ENCODE measurements at places on chromosomes 2 and 18.

- H3K27me3 ChIP-seq: no peaks in the 10 kb centered on the region
- H3K27ac ChIP-seq: no peak overlapping the region
- no peak overlapping the region for H3K4me3 ChIP-seq
These were observed 242.3 kb upstream of the COPS8 start for GRCh38 chr2:236843161-236843968.

- H3K27ac ChIP-seq: no peak overlapping the region
- no peak for DNase-seq
- no peaks in the 10 kb centered on the region for H3K36me3 ChIP-seq
- no peaks in the 10 kb centered on the region for H3K4me1 ChIP-seq
These were observed 820.0 kb upstream of the NXPH2 start for GRCh38 chr2:139600166-139600565.

- no peaks in the 10 kb centered on the region for H3K27me3 ChIP-seq
- DNase-seq: no peak
- H3K36me3 ChIP-seq: no peaks in the 10 kb centered on the region
- H3K4me1 ChIP-seq: no peaks in the 10 kb centered on the region
- H3K4me3 ChIP-seq: no peak overlapping the region
These were observed 179.1 kb upstream of the LYPD1 start for GRCh38 chr2:132849118-132849517.

- no peaks in the 10 kb centered on the region for H3K4me1 ChIP-seq
- DNase-seq: no peak
- no peaks in the 10 kb centered on the region for H3K36me3 ChIP-seq
- H3K27me3 ChIP-seq: no peaks in the 10 kb centered on the region
- no peak overlapping the region for H3K27ac ChIP-seq
- H3K4me3 ChIP-seq: no peak overlapping the region
These were observed 738.7 kb downstream of the SOCS6 start for GRCh38 chr18:71027531-71027930.

- H3K36me3 ChIP-seq: no peaks in the 10 kb centered on the region
- H3K27ac ChIP-seq: no peak overlapping the region
These were observed 267.6 kb downstream of the METTL4 start for GRCh38 chr18:2303517-2304238.

GRCh38 chr2:15766303-15766861, 174.0 kb upstream of the MYCN start:
- DNase-seq: no peak
- H3K27me3 ChIP-seq: no peaks in the 10 kb centered on the region
- no peaks in the 10 kb centered on the region for H3K4me1 ChIP-seq
- H3K27ac ChIP-seq: no peak overlapping the region
- H3K36me3 ChIP-seq: no peaks in the 10 kb centered on the region
